ENCODE measurements at places on chromosomes 5 and 9.

- DNase-seq = no peak
Observed at GRCh38 chr9:6907772-6908381, 150.1 kb downstream of the KDM4C start.

DNA sequence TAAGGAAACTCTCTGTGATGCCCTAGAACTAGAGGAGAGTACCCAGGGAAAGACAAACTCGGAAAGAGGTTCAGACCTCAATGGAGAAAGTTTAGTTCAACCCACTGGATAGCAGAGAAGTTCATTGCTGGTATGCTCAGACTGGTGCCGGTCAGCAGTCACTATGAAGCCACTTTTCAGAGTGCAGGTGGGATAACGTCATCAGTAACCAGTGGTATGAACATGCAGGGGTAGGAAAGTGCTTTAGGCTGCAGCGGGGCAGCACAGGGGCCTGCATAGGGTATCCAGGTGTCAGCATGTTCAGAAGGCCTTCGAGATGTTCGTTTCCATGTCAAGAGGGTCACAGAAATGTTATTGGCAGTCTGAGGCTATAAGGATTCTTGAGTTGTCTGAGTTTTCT is 20.8 kb upstream of the ANKRD55 start:
- DNase-seq = no peak

GRCh38 chr5:68193481-68194036 is 22.0 kb upstream of the PIK3R1 start:
- no peak for DNase-seq

DNA sequence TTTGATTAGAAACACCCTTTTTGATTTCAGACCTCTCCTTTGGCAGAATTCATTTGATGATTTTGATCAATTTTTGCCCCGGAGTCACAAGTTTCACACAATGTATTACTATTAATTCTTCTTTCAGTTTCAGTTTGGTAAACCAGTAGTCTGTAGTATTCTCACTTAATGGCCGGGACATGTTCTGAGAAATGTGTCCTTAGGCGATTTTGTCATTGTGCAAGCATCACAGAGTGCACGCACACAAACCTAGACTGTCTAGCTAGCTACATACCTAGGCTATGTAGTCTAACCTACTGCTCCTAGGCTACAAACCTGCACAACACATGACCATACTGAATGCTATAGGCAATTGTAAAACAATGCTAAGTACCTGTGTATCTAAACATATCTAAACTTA is 662.5 kb downstream of the IRX1 start:
- DNase-seq = no peak

- DNase-seq = no peak
Observed at GRCh38 chr5:160237571-160238093, 8.3 kb downstream of the FABP6 start.

GRCh38 chr9:127711831-127712274 is 3.6 kb downstream of the PTRH1 start:
- DNase-seq = no peak

DNA sequence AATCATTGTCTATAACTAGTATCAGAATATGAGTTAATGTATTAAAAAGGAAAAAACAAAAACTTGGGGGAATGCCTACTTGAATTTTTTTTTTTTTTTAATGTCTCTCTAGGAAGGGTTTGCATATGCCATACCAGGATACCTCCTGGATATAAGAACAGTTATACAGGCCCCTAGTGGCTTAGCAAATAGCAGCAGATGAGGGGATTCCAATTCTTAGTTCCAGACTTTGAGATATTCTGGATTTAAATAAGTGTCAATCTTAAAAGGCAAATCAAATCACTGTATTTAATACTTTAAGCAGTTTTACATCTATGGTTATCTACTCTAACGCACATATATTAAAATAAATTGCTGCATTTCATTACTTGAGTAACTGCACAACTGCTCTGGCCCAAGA is 1055.5 kb upstream of the DMAC1 start:
- DNase-seq = no peak

GRCh38 chr9:134618163-134618832 is 23.3 kb upstream of the COL5A1 start:
- no peak for DNase-seq

- no peak for DNase-seq
Observed at GRCh38 chr5:306011-306805, 15.3 kb upstream of the AHRR start.

DNA sequence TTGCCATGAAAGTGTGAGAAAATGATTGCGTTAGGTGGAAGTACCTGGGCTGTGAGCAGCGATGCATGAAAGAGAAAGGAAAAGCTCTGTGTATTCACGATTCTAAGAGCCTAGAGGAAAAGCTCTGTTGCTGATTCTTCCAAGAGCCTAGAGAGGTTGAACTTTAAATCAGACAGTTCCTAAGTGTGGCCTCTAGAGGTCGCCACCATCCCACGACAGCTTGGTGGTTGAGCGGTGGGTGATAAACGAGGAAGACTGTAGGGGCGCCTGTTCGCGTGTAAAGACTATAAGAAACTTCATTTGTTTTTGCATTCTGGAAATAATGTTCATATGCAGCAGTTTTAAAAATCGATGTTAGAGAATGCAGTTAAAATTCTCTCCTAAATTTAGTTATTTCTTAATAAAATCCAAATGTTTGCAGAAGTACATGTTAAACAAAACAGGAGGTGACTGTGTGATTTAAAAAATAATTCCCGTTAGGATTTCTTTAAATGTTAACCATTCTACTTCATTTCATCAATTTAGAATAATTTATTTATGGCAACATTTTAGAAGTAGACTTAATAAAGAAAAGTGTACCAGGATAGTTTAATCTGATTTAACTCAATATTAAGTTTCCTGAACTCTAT is 107.7 kb downstream of the TENT4A start:
- peak; percentile 67 for DNase-seq

DNA sequence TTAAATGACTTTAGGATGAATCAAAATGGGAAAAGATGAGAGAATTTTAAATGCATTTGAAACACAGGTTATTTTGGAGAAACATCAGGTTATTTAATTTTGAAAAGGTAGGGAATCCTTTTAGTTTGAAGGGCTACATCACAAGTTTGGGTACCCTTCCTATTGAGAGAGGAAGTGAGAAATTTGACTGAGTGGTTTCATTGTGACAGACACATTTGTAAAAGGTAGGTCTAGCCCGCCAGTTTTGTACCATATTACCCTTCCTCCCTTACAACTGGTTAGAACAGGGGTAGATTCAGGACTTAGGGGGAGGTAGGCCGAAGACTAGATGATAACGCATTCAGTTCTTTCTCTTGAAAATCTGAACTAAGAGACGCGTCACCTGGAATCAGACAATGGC is 464.2 kb downstream of the EBF1 start:
- DNase-seq = no peak

- DNase-seq = no peak
Observed at GRCh38 chr5:533243-533954, 9.2 kb upstream of the SLC9A3 start.

GRCh38 chr5:92409134-92409533 is 1026.0 kb upstream of the ARRDC3 start:
- DNase-seq = no peak

DNA sequence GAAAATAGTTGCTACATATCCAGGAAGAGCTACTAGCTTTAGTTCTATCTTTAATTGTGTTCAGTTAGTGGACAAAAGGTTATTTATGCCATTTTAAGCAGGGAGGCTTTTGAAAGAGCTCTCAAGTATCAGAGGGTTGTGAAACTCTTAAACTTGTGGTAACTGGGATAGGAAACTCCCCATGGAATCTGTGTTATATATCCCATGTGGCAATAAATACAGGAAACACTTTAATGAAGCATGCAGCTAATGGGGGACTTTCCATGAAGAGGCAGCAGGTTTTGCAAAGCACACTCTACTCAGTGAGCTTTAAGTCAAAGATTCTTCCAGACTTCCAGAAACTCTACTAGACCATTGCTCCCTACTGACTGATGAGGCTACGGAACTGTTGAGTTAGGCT is 805.0 kb upstream of the C9orf72 start:
- no peak for DNase-seq

DNA sequence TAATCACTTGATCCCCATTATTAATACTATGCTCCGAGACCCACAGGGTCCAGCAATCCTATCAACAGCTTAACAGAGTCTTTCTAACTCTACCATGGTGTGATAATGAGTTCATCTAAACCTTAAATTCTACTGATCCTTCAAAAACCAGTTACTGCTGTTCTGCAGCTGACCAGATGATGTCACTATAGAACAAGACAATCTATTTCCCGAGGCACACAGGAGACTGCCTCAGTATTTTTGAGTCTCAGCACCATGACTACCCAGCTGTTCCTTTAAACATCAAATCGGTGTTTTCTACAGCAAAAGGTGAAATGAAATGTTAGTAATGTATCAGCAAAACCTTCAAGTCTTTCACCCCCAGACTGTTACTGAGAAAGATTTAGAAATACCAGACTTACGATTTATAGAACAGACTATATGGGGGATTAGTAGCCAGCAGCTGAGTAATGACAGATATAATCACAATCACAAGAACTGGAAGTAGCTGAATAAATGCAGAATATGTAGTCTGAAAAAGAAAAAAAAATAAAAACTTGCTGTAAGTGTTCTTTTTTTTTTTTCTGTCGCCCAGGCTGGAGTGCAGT is 16.9 kb downstream of the DNAJC18 start:
- peak; percentile 86 for DNase-seq

GRCh38 chr9:134698111-134698510 is 56.5 kb downstream of the COL5A1 start:
- DNase-seq = no peak

GRCh38 chr5:141989720-141990119 is 20.8 kb downstream of the RNF14 start:
- no peak for DNase-seq

DNA sequence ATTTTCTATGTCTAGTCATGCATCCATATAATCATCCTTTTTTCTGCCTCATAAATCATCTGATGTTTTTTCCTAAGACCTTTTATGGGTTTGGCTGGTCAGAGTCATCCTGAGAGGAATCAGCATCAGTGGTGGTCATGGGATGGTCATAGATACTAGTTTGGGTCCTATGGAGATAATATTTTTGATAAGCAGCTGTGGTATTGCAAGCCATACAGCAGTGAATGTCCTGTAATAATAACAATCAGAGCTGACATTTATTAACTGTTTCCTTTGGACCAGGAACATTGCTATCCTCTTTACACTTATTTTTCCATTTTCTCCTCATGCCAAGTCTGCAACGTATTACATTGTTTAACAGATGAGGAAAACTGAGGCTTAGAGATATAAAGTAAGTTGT is 83.1 kb downstream of the TEX10 start:
- DNase-seq = no peak

- DNase-seq = no peak
Observed at GRCh38 chr5:66180282-66181155, 36.4 kb downstream of the SREK1 start.

DNA sequence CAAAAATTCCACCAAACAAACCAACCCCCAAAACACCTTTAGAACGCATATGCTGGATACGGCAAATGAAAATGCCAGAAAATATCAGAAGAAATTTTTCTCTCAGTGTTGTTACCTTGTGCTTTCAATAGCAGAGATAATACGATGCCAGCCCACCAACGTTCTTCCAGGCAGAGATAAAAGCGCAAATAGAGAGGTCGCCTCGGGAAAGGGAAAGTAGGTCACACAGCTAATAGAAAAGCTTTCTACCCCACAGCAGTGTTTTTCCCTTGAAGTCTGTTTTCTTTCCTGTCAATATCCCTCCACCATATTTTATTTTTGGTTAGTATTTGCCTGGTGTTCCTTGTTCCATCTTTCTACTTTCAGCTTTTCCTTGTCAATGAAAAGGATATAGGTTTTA is 101.3 kb downstream of the CFAP90 start:
- DNase-seq = no peak

DNA sequence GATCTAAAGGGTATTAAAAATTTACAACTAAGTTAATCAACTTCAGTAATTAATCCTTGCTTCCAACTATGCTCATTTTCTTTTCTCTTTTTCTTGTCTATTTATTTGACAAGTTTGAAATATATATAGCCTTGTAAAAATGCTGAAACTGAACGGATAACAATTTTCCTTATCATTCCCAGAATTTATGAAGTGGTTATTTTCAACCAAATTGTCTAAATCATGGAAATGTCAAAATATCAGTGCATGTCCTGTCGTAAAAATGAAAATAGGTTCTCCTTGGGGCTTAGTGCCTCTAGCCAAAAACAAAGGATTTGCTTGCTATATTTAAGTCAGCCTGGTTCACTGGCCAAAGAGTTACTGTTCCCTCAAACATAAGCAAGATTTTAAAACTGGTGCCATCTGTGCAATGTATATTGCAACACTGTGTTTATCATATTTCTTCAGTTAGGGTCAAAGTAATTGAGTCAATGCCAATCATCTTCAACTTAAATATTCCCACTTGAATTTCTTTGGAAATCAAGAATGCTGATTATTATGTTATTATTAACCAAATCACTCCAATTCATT is 798.3 kb downstream of the MAT2B start:
- no peak for DNase-seq

- no peak for DNase-seq
Observed at GRCh38 chr5:181138258-181138657, 7.3 kb upstream of the OR2V1 start.

GRCh38 chr5:144177548-144177947 is 6.9 kb downstream of the KCTD16 start:
- DNase-seq = no peak

- DNase-seq = no peak
Observed at GRCh38 chr5:105947461-105947860, 1723.3 kb downstream of the EFNA5 start.

GRCh38 chr5:4684946-4685345 is 455.2 kb upstream of the ADAMTS16 start:
- no peak for DNase-seq

GRCh38 chr5:68033029-68033428 is 182.5 kb upstream of the PIK3R1 start:
- DNase-seq = no peak

- DNase-seq = no peak
Observed at GRCh38 chr9:4327504-4328191, 27.8 kb upstream of the GLIS3 start.

DNA sequence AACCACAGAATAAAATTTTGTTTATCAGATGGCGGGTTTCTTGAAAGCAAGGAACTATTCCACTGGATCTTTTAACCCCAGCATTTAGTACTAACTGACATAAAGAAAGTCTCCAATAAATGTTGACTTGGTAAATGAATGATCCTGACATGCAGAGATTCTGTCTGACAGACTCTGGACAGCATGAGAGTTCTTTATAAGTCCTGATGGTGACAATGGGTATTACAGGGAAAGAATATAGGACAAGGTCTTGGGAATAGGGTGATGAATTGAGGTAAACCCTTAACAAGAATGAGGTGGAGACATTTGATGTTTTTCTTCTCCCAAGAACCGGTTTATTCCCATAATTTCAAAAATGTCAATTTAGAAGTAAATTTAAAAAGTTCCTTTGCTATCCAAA is 453.9 kb downstream of the TUSC1 start:
- no peak for DNase-seq

GRCh38 chr5:156556666-156557406 is 229.9 kb downstream of the SGCD start:
- no peak for DNase-seq

- no peak for DNase-seq
Observed at GRCh38 chr5:6405591-6405990, 27.2 kb upstream of the MED10 start.

DNA sequence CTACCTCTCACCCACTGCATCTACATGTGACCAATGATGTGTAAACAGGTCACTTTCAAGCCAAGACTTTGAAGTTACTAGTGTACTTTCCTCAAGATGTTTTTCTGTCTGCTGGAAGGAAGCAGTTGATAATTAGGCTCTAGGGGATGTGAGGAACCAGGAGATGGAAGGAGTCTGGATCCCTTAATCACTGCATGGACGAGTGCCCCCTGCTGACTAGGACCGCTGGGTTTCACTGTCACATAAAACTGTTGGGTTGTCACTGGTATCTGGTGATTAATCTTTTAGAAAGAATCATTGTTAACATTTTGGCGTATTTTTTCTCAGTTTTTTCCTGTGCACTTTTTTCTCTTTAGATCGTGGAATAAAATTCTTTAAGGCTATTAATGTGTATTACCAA is 79.5 kb downstream of the SREK1 start:
- peak; percentile 23 for DNase-seq
